ENCODE measurements at places on chromosomes 1 and 21. TPM values are rescaled to one million over a fixed set of nuclear protein-coding genes. Genes with fewer than 3 reads are reported as not detected.

CYYR1 gene
- polyA plus RNA-seq = 2.4 TPM

- peak overlapping the region; percentile 73 for H3K4me3 ChIP-seq
- no peak for DNase-seq
- H3K27ac ChIP-seq = peak overlapping the region; percentile 99
- no peaks in the 10 kb centered on the region for H3K4me1 ChIP-seq
Measured at GRCh38 chr1:155000411-155000725, 2.2 kb upstream of the ZBTB7B start.

- H3K4me3 ChIP-seq = no peak overlapping the region
- DNase-seq = no peak
- no peaks in the 10 kb centered on the region for H3K36me3 ChIP-seq
Measured at GRCh38 chr1:55632906-55633305, 417.7 kb upstream of the USP24 start.

DNA sequence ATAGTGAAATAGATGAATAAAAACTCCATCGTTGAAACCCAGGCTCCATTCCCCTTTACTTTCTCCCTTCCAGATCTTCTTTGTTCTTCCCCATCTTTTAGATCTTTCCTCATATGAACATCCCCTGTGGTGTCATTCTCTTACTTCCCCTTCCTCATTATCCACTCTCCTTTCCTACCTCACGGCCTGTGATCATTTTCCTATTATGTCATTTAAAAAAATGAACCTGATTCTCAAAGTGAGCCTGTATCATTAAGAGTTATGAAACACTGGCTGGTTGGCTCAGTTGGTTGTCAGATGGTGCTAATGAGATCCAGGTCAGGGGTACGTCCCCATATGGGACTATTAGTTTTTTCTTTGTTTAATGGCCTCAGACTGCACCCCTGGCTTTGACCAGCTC, 38.3 kb downstream of the TCEANC2 start:
- H3K27ac ChIP-seq = no peak overlapping the region
- no peak for DNase-seq
- no peaks in the 10 kb centered on the region for H3K27me3 ChIP-seq
- no peaks in the 10 kb centered on the region for H3K4me1 ChIP-seq
- H3K36me3 ChIP-seq = no peaks in the 10 kb centered on the region
- no peak overlapping the region for H3K4me3 ChIP-seq

CHIA gene
- not detected for polyA plus RNA-seq

Measured in sigmoid colon (tissue), 7 donors.